Stimulated activated CD4-positive, alpha-beta T cell treated with anti-CD3 and anti-CD28 coated beads, Interleukin-2, amount 100 ng/mL, for 24 hours (primary cell): ENCODE measurements at places on chromosomes 5 and 9.

DNA sequence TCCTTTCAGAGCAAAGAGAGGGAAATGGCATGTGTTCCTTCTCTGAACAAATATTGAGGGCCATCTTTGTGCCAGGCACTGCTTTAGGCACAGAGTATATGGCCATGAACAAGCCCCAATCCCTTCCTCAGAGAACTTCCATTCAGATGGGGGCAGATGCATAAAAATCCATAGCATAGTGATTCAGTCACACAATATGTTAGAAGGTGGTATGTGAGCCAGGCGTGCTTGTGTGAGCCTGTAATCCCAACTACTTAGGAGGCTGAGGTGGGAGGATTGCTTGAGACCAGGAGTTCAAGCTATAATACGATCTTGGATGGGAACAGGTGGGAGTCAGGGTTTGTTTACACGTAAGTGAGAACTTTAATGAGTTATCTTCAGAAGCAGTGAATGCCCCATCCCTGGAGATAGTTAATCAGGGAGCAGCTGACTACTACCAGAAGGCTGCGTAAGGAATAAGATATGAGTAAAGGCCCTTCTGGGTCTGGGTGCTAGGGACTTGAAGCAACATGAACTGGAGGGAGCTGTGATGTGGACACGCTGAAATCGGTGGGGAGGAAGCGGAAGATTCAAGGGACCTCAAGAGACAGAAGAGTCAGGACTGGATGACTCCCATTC, 27.1 kb downstream of the NANS start:
- DNase-seq = no peak

DNA sequence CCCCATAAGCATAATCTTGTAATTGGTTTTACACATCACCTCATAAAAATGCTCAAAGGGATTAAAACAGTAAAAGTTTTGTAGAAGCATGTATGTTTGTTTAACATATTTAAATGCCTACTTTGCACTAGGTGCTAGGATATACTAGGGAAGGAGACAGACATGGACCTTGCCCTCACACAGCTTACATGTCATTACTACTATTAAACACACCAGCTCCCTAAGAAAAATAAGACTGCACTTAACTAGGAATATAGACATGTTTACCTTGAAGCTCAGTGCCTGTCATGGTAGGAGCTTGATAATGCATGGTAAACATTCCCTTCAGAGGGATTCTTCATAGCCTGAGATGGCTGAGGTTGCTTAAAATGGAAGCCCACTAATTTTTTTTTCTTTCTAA, 6.2 kb downstream of the SHLD3 start:
- DNase-seq = no peak

- no peak for DNase-seq
Measured at GRCh38 chr9:8221462-8221861, 421.9 kb upstream of the DMAC1 start.

DNA sequence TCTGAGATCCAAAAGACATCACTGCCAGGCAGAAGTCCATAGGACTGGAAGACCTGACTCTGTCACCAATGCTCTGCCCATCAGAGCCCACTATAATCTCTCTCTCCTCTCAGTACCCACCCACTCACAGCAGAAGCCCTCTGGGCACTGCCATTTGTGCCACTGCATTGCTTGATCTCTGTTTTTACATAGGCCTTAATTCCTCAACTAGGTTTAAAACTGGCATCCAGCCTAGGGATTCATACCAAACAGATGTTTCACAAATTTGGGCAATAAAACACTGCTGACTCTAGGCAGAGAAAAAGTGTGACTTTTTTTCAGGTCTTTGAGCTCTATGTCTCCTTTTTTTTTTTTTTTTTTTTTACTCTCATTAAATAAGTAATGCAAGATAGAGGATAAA, 91.1 kb upstream of the RANBP3L start:
- no peak for DNase-seq

GRCh38 chr9:124774129-124774978, 2.6 kb upstream of the OLFML2A start:
- peak; percentile 92 for DNase-seq

GRCh38 chr9:113952676-113953075, 76.6 kb downstream of the ZNF618 start:
- no peak for DNase-seq

GRCh38 chr5:69334793-69335268, 2.2 kb upstream of the CCDC125 start:
- peak; percentile 80 for DNase-seq

DNA sequence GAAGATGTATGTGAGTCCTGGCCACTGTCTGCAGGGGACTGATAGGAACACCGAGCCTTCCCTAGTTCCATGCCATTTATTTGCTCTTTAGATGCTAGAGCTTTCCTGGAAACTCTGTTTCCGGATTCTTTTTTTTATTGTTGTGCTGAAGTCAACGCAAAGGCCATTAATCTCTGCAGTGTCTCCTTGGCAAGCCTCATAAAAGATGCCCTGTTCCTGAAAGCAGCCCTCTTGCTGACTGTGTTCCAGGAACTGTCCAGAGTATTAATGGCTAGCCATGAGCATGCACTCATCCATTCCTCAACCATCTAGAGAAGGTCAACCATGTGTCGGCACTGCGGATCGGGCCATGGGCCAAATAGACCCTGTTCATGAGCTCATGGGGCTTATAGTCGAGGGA, 42.9 kb upstream of the SMAD5 start:
- DNase-seq = no peak

DNA sequence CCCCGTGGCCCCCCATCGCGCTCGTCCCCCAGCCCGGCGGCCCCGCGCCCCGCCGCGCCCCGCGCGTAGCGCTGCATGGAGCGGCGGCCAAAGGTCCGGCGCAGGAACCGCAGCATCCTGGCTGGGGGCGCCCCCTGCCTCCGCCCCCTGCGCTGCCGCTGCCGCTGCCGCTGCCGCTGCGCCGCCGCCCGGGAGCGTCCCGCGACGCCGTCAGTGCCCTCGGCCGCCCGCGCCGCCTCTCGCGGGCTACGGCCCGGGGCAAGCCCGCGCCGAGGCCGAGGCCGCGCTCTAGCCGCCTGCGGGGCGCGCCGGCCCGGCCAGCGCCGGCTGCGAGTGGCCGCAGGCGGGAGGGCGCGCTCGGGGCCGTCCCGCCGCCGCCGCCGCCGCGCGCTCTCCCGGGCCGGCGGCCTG, 523 bp downstream of the EPB41L4B start:
- no peak for DNase-seq

GRCh38 chr5:58466939-58467338, 7.1 kb upstream of the PLK2 start:
- DNase-seq = peak; percentile 17
